ENCODE measurements at places on chromosomes 2 and 18.

DNA sequence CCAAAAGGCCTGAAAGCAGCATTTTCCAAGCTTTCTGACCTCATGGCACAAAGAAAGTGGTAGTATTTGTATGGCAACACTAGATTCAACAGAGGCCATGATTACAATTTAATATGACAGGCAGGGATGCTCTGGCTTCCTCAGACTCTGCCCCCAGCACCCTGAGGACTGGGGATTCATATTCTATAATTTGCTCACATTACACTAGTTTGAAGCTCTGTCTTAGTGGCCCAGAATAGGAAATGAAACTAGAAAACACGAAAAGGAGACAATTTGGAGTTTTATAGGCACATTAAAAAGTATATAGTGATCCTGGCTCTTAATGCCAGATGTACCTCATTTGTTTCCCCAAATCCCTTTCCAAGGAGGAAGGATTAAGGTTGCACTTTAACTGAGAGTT lies 173.0 kb upstream of the STK17B start:
- DNase-seq: no peak

- DNase-seq: no peak
Measured at GRCh38 chr2:102137138-102137537, 5.4 kb upstream of the IL1R1 start.

- DNase-seq: no peak
Measured at GRCh38 chr2:14778015-14778414, 145.5 kb downstream of the LRATD1 start.

- peak; percentile 50 for DNase-seq
Measured at GRCh38 chr2:216371721-216372702, at the start of gene MARCHF4. TSS of gene MARCHF4 (minus strand) at chr2:216372483. CDS start at chr2:216370260, 2,223 bp downstream.

- DNase-seq: no peak
Measured at GRCh38 chr2:238893349-238894000, 45.6 kb downstream of the TWIST2 start.

GRCh38 chr2:224959556-224959955 lies 82.7 kb downstream of the DOCK10 start:
- no peak for DNase-seq

- no peak for DNase-seq
Measured at GRCh38 chr18:42915299-42915698, 200.2 kb downstream of the RIT2 start.

DNA sequence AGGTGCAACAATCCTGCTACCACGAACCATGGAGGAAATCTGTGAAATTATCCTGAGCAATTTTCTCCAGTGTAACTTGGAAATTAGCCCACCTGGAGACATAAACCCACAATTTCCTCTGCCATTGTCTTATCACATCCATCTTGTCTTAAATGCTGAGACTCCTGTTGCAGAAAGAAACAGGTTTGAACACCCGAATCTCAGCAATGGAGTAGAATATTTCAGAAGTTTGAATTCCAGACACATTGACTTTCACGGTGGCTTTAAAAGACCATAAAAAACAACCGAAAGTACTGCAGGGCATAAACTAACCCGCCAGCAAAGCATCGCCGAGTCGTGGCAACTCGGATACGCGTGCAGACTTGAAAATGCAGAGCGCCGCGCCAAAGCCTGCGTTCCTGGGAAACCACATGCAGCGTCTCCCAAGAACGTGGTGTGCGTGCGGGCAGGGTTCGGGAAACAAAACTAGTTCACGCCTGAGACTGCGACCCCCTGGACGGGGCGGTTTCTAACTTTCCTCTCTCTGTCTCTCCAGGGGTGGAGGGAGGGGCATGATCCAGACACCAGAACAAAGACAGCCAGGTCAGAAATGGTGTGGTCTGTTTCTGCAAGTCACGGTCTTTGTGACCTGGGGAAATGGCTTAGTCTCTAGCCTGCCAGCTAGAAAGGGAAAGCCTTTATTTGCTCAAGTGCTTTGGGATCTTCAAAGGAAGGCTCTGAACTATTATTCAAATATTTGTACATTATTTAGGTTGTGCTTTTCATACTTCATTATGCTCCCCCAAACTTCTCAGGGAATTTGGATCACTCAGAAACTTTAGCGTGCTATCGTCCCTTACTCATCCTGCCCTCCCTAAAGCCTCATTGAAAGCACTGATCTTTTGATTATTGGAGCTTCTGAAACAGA lies 26.9 kb upstream of the KCTD1 start:
- peak; percentile 11 for DNase-seq

DNA sequence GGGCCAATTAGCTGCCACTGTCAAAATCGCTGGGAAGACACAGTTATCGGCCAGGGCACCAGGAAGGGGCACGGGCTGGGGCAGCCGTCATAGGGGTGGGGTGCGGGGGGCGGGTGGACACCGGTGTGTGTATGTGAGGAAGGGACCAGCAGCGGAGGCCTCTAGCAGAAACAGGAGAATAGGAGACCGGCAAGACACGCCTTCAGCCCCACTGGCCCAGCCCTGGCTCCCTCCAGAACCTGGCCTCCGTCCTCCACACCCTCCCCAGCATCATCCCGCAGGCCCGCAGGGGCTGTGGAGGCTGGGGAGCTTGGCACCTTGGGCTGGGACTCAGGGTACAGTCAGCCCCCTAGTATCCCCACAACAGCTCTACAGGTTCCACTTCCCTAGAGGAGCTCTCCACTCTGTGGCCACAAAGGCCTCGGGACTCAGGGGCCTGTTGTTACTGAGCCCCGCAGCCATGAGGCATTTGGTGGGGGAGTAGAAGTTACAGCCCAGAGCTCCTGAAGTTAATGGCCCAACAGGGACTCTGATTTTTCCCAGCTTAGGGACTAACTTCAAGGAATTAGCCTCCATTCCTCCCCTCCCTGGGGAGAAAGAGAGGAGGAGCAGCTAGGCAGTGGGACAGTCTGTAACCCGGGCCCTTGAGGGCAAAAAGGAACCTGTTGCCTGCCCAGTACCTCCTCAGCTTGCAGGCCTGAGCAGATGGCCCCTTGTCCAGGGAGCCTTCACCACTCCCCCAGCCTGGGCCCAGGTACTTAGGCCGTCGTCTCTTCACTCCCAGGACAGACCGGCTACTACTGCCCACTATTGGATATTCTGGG lies 19.9 kb downstream of the SH2D6 start:
- no peak for DNase-seq

DNA sequence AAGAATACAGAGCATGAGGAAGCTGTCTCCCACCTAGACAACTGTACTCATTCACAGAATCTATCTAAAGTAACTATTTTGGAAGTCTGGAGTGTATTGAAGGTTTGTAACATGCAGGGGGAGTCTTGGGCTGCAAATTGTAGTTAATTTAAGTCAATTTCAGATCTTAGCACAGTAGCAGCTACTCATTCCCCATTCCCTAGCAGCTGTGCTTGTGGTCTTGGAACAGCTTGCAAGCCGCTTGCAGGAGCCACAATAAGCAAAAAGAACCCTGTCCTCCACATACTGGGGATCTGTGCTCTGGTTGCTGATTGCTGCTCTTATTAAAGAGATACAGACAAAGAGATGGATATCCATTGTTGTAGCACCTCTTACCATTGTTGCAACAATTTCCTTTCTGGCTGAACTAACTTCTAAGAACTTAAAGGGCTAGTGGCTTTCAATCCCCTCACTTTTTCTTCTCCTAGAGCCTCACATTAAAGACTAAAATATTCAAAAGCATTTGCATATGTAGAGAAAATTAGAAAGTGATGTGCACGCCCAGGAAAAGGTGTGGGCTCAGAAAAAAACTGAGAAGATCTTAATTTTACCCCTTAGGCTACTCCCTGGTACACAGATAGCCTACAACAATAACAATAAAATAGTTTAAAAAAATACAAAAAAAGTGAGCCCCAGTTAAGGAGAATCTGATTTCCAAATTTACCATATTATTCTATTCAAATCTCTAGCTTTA lies 1775.1 kb upstream of the PIK3C3 start:
- no peak for DNase-seq

DNA sequence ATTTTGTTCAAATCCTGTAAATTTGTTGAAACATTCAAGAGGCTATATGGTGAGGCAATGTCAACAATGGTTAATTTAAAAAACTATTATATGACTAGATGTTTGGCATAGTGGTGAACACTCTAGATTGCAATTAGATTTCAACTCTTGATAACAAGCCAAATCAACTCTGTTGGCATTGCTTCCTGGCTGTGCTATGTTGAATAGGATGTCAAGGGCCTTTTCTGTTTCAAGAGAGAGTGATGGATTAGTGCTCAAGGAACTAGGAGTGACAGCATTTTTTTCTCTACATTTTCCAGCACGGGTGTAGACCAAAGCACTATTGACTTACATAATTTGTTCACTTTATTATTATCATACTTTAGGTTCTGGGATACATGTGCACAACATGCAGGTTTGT lies 172.4 kb upstream of the KCNH7 start:
- no peak for DNase-seq

GRCh38 chr2:182422864-182423263 lies 4.0 kb downstream of the PDE1A start:
- DNase-seq: no peak

DNA sequence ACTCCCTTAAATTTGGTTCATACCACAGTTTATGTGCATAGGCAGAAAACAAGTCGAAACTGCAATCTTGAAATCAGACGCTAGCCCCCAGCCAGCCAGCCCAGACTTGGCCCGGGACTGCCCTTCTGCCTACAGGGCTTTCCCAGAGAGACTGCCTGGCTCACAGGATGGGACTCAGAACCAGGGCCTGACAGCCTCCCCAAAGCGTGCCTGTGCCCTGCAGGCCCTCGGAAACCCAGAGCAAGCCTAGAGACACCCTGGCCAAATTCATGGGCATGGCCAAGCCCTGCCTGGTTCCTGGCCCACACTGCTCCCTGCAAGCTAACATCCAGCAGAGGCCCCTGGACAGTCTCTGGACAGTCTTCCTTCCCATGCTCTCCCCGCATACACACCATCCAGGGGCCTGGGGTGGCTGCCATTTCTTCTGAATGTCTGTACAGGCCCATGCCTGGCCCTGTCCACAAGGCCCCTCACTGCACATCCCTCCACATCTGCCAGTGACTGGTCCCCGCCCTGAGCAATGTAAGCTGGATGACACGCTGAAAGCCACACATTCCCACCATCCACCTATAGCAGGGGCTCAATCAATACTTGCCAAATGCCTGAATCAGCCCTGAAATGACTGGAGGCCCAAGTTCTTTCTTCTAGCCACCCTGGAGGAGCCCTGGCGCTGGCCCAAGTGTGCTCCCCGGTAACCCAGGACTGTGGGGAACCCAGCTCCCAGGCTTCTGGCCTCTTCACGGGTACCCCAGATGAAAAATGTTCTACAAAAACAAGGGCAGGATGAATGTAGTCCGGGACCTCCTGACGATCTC lies 73.1 kb downstream of the HDAC4 start:
- no peak for DNase-seq

DNA sequence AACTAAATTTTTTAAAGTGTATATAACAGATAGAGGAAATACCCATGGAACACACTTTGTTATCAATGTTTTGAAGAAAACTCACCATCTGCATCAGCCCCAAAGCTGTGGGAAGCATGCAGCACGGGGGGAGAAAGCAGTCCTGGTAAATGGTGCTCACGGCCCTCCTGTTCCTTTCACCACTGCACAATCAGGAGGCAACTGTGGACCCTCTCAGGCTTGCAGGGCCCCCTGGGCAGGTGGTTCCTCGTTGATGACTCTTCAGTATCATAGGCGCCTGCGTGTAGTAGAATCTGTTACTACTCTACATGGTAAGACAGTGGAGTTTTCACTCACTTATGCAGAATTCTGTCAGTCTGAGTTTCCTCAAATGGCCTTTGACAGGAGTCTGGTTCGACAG lies 4.9 kb upstream of the CNDP1 start:
- no peak for DNase-seq
